ENCODE measurements at places on chromosomes 6 and 20.

DNA sequence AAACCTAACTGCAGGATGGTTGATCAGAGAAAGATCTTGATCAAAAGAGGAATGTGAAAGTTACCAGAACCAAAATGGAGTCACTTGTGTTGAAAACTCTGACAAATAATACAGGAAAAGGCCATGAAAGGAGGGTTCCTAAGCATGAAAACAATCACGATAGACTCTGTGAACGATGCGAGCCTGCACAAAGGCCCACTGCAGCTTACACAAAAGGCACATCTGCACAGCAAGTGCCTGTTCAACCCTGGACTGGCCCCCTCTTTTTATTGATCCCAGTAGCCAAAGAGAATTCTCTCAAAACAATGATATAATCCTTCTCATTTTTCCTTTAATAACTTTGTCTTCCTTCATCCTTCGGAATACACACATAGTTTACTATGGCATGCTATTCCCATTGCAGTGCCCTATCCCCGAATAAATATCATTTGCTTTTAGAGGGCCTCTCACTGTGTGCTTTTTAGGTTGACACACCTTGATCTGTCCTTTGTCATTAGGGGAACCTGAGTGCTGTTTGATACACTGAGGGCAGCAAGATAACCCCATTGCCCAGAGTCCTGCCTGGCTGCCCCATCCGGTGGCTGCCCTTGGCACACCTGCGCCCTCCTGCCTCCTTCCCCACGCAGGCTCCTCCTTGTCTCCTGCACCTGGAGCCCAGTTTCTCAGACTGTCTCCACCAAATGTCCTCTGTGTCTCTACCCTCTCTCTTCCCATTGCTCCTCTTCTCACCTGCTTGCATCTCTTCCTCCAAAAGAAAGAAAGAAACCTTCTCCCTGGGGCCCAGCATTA is 98.3 kb upstream of the FRMD1 start:
- no peak for DNase-seq

DNA sequence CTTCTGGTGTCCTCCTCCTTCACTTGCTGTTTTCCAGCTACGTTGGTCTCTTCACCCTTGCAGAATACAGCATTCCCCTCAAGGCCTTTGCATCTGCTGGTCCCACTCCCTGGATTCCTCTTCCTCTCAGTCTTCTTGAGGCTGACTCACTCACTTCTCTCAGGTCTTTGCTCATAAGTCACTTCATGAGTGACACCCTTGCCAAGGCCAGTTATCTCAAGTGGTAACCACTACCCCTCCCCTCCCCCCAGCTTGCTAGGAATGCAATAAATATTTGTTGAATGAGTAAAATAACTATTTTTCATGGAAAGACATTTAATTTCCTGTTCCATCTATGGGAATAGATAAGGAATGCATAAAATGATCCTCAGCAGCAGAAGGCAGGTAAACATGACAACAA is 131.7 kb downstream of the PLCB4 start:
- no peak for DNase-seq

DNA sequence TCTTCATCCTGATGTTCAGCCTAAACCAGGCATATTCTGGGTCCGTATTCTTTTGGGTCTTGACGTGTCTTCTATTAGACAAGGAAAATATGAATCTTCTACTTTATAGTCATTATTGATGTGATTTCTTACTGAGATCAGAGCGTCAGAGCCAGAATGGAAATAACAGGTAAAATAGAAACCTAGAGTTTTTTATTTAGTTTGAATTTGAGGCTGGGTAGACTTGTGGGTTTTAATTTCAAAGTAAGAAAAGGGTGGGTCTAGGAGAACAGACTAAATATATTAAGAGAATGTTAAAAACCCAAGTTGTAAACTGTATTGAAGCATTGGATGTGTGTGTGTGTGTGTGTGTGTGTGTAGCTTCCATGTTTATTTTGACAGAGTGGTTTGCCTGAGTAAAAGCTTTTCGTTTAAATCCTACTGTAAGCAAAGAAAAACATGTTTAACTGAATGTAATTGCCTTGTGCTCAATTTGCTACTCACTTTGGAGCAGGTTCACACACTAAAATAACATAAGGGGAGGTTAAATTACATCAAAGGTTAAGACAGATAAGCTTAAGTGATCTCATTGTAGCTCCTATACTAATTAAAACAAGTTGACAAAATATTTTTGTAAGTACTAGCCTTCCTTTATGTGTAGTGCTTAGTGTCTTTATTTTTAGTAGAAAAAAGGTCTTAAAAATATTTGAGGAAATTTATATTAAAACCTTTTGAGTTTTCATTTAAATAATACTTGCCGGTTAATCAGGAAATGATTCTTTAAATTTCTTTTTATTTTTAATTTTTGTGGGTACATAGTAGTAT is 17.4 kb downstream of the HECA start:
- no peak for DNase-seq

DNA sequence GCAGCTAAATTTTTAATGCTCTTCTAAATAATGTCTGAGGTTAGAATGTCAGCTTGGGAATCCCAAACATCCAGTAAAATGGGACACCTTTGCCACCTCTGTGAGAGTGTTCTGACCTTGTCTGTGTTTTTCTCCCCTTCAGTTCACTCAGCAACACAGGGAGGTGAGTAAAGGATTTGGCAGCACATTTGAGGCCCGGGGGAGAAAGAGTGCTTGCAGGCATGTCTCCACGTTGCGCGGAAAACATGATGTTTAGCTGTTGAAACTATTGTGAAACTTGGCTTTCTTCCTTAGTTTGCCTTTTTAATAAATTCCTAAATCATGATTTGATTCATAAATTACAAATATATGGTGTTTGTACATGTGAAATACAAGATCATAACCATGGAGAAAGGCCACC is 707.8 kb upstream of the FLRT3 start:
- DNase-seq, result no peak

DNA sequence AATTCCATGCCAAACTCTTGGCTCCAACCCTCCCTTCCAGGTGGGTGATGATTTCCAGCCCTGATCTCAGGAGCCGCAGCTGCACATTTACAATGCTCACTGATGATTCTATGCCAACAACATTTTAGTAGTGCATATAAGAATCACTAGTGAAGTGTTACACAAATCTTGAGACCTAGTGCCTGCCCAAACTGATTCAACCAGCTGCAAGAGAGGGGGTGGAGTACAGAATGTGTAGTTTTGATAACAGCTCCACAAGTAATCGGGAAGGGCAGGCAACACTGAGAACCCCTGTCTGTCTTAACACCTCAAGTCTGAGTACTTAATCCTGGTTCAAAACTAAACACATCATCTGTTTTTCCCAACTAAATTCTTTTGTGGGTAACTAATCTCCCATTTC is 91.7 kb downstream of the PRDM1 start:
- no peak for DNase-seq

- no peak for DNase-seq
Measured at GRCh38 chr6:67496191-67496590, 1138.9 kb upstream of the ADGRB3 start.

DNA sequence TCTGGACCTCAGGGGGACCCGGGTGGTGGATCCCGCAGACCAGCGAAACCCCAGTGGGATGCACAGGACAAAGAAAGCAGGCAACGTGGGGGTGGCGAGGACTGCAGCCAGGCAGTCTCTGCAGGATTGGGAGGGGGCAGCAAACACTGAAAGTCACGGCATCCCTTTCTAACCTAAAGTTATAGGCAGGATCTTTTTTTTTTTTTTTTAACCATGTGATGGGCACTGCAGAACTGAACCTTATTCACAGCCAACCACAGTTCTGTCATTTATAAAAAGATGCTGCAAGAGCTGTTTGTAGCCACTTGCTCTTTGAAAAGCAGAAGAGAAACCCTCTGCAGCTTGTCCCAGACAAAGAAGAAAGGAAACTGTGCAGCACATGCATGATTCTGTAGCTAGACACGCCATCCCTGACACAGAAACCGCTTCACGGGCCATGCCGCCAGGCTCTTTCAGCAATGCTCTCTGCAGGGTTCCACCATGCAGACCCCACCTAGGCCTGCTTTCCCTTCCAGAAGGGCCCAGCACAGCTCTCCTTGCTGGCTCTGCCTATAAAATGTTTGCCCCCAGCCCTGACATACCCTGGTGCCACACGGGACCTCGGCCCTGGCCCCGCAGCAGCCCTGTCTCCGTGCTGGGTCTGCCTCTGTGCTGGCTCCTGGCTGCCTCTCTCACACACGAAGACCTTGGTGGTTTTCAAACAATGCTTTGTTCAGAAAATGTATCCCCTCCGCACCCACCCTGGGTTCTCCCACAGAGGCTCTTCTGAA is 70.8 kb downstream of the PYGB start:
- DNase-seq, result no peak

DNA sequence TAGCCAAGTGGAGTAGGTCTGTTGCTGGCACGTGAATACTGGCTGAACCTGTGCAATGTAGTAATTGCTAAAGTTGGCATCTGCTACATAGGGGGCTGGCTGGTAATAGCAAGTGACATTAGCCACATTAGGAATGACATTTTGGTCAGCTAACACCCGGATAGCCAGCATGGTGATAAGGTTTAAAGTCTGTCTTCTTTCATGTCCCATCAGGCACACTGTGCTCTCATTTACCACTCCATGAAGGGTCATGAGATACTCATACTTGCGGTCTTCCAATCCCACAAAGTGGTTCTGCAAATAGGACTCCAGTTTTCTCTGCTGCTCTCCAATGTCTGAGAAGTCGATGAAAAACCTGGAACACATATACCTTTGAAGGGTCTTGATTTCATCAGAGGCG is 2.8 kb downstream of the TENT5A start:
- DNase-seq, result peak; percentile 16

- no peak for DNase-seq
Measured at GRCh38 chr6:150894191-150894744, 28.8 kb downstream of the MTHFD1L start.

DNA sequence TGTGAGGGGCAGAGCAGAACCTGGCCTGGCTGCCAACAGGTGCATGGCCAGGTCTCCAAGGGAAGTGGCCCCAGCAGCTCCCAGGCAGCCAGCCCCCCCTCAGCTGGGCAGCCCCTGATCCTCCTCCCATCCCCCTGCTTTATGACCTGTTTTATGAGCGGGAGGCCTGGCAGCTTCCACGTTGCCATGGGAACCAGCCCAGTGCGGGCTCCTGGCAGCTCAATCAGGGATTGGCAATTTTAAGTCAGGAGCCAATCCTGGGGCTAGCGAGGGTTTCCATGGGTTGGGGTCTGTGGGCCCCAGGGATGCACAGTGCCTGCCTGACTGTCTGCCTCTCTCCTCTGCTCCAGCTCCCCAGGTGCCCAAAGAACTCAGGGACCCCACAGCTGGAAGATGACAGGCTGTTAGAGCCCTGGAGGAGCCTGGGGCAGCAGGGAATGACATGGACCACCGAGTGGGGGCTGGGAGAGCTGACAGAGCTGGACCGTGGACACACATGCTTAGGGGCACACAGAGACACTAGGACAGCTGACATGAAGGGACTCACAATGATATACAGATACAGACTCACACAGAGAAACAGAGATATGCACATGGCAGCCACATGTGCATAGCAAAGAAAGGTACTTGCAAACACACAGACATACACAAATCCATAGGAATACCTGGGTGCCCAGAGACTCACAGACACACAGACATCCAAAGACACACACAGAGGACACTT is 56.5 kb upstream of the SIRPA start:
- no peak for DNase-seq

GRCh38 chr6:111469543-111469942 is 13.5 kb downstream of the REV3L start:
- DNase-seq, result no peak

GRCh38 chr20:8434326-8434876 is 302.3 kb downstream of the PLCB1 start:
- DNase-seq, result no peak

- DNase-seq, result no peak
Measured at GRCh38 chr20:47429409-47429808, 72.3 kb upstream of the NCOA3 start.

- DNase-seq, result no peak
Measured at GRCh38 chr6:15299430-15300131, 53.7 kb downstream of the JARID2 start.

DNA sequence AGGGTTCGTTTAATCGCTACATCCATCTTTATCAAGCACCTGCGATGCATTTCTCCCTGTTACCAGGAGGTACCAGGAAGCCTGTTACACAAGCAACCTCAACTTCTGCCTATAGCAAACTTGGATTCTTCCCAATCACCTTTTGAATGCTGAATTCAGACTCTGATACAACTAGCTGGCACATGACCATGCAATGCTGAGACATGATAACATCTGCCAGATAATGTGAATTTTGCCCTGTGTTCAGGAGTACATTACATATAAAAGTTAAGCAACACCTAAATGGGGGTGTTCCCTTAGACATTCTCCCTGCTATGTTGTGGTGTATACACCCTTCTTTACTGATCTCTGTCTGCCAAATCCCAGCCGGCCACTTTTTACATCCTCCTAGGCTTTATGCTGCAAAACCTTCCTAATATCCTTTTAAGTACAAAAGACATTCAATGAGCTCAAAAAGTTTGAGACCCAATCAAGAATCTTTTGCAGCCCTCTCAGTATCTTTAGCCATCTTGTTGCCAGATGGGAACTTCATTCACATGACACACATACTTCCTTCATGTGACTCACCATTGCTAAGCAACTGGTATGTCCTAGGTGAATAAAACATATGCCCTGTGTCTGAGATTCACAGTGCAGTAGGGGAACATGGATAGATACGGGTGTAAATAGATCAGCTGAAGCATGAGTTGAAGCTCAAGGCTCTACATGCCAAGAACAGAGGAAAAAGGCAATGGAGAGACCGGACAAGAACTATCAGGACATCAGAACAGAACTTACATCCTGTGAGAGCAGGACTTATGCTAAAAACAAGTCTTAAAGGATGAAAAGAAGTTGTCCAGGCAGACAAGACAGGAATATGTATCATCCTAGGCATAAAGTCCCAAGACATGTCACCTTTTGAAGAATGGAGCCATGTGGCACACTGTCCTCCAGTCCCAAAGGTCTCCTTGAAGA is 84.3 kb downstream of the ZHX3 start:
- DNase-seq, result no peak

DNA sequence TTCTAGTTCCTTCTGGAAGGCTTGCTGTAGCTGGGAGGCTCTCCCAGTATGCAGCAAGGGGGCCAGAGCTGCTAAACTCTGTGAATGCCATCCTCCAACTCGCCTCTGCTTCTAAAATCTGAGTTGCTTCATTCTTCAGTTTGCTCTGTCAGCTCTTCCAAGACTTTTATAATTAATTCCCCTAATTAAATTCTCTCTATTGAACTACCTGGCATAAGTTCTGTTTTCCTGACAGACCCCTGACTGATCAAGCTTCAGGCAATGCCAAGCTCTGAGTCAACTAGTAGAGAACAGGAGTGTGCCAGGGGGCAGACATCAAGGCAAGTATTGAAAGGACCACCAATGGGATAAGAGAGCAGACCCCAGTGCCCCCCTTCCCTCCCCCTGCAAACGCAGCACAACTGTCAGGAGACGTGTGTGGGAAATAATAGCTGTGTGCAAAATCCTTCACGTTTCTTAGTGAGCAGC is 109.3 kb upstream of the TAB2 start:
- no peak for DNase-seq

- no peak for DNase-seq
Measured at GRCh38 chr6:34317172-34317477, 68.3 kb upstream of the SMIM29 start.

- no peak for DNase-seq
Measured at GRCh38 chr6:24448828-24449525, 40.4 kb downstream of the GPLD1 start.

GRCh38 chr6:128204616-128205015 is 303.8 kb upstream of the THEMIS start:
- DNase-seq, result no peak

- no peak for DNase-seq
Measured at GRCh38 chr6:131867744-131868143, 59.9 kb downstream of the ENPP1 start.

- DNase-seq, result no peak
Measured at GRCh38 chr6:43758617-43759050, 11.4 kb upstream of the VEGFA start.
